ENCODE measurements at places on chromosomes 4 and X. TPM values are rescaled to one million over a fixed set of nuclear protein-coding genes. Genes with fewer than 3 reads are reported as not detected.
A peak's percentile ranks its signal among the peaks of the same experiment; 100 is the strongest.

- no peak for DNase-seq
Observed at GRCh38 chrX:85569096-85569495, 189.6 kb upstream of the POF1B start.

AFM gene
- total RNA-seq: not detected

FATE1 gene
- not detected for total RNA-seq

GRCh38 chr4:139710073-139710472, 44.5 kb downstream of the MGST2 start:
- DNase-seq: no peak

- no peak for DNase-seq
Observed at GRCh38 chr4:118834070-118834469, 1.9 kb downstream of the SEC24D start.

DNA sequence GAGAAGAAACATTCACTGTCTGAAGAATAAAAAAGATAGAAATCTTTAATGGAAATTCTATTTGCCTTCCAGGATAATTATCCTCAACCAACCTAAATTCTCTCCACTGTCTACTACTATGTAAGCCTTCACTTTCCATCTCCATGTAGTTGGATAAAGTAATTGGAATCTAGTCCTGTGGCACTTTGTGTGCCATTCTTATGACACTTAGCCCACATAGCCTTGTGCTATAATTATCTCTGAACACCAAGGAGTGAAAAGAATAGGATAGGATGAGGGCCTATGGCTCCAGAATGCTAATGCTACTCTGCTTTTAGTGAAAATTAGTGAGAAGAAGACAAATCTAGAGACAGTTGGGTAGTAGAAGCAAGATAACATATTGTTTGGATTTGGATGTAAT, 20.2 kb downstream of the PRSS48 start:
- no peak for DNase-seq

GRCh38 chr4:55820279-55820678, 689 bp downstream of the EXOC1L start:
- DNase-seq: no peak

PABPC5 gene
- not detected for total RNA-seq

- no peak for DNase-seq
Observed at GRCh38 chrX:121163443-121163842, 116.0 kb downstream of the GLUD2 start.

NALF2 gene
- 0.95 TPM for total RNA-seq

AGA gene
- 16.5 TPM for total RNA-seq

GRCh38 chrX:140664939-140665338, 44.6 kb upstream of the LINC00632 start:
- peak; percentile 0 for DNase-seq

ZAR1 gene
- not detected for total RNA-seq

DNA sequence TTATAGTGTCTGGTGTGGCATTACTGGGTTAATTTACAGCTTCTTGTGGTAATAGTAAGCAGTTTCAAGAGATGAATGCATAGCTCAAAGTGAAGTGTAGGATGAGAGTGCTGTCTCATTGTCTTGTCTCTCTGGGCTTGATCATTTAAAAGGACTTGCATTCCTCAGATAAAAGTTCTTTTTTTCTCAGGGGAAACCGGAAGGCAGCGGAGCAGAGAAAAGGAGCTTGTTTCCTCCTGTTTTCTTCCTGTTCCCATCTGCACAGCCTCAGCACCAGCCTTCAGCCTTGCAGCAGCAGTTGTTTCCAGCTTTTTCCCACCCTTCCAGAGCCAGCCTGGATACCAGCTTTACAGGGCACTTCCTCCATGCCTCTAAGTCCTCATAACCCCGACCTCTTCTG, 61.4 kb upstream of the LGI2 start:
- DNase-seq: no peak

DNA sequence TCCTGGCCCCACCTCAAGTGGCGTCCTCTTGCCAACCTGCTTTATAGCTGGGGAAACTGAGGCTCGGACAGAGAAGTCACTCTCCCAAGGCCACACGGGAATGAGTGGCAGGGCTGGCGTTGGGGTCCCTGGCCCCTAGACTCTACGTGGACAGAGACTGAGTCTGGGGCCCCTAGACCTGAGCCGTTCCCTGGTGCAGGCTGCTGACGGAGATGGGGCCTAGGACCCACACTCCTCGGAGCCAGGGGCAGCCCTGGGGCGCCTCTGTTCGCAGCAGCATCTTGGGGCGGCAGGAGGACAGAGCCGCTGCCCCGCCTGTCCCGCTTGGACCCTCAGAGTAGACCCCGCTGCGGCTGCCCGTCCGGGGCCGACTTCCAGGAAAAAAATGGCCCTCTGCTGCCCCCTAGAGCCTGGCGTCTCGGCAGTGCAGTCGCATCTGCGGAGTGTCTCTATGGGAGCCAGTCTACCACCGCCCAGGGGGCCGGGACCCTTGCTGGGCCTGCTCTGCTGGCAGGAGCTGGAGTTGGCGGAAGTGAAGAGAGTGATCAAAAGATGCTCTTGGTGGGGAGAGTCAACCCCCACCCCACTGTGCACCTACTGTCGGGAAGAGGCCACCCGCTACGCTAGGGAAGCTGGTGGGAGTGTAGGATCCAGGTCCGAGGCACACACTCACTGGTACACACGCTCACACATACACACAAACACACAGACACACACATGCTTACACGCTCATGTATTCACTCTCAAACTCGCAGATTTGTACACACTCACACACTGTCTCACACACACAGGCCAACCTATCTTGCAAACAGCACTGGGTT, 220.1 kb downstream of the AFAP1 start:
- no peak for DNase-seq

DNA sequence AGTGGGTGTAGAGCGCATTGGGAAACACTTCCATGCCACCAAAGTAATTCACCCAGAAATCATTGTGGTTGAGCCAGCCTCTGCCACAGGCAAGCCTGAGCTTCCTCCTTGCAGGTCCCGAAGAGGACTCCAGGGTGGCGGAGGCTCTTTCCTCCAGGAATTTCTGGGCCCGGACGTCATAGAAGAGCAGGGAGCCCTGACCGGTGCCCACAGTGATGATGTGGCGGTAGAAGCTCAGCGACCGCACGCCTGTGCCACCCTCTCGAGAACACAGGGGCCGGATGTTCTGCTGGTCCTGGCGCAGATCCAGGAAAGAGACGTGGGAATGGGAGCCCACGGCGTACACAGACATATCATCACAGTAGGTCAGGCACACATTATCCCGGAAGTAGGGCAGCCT, 1.3 kb downstream of the DCAF12L1 start:
- no peak for DNase-seq

GRCh38 chr4:108053251-108053711, 63.6 kb downstream of the HADH start:
- DNase-seq: no peak

DMRTC1B gene
- total RNA-seq: not detected

DNA sequence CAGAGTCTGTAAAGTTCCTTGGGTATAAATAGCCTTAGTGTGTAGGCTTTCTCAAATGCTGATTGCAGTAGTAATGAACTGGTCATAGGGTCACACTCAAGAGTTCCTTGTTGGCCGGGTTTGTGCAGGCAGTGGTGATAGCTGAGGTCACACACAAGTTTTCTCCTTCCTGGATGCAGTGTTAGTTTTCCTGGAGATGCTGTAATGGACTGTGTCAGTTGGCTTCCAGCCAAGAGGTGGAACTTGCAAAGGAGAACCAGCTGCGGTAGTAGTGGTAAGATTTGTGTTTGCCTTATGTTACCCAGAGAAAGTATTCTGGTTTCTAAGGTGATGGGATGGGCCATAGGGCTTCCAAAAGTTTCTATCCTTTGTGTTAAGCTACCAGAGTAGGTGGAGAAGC, 409.8 kb upstream of the FRG1 start:
- no peak for DNase-seq

RIPPLY1 gene
- total RNA-seq: not detected

- DNase-seq: no peak
Observed at GRCh38 chr4:93184053-93184452, 644.5 kb upstream of the ATOH1 start.

DNA sequence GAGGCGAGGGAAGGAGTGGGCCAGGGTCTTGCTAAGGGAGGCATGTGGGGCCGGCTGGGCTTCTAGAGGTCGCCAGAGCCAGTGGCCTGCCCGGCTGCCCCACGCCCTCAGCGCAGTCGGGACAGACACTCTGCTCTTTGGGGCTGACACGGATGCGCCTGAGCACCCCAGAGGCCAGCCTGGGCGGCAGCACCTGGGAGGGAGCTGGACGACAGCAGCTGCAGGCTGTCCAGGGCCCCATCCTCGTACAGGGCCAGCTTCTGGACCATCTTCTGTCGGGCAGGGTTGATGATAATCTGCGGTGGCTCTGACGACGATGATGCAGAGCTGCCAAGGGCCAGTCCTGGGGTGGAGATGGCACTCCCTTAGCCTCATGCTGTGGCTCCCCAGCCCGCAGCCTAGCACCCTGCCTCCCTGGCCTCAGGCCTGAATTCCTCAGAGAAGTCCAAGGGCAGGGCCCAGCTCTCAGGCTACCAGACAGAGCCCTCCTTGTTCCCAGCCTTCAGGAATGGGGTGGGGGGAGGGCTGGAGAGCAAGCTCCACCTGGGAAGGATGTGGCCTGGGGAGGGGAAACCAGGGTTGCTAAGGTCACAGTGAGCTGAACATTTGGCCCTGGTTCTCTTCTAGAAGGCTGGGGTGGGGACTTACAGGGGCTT, 7.2 kb downstream of the IRAK1 start:
- no peak for DNase-seq

GRCh38 chrX:139454743-139455142, 75.8 kb upstream of the F9 start:
- DNase-seq: no peak

GRCh38 chr4:40931238-40931637, 181.5 kb downstream of the NSUN7 start:
- no peak for DNase-seq

CCSER1 gene
- 0.81 TPM for total RNA-seq

GRCh38 chrX:110037178-110037577, 34.3 kb downstream of the TMEM164 start:
- DNase-seq: no peak

SPATA18 gene
- total RNA-seq: 6.8 TPM

GRCh38 chr4:108878806-108879205, 116.0 kb upstream of the ETNPPL start:
- DNase-seq: no peak

- DNase-seq: no peak
Observed at GRCh38 chr4:142582340-142582739, 263.8 kb downstream of the INPP4B start.

GRCh38 chr4:54661686-54662085, 3.9 kb downstream of the KIT start:
- DNase-seq: peak; percentile 80

RAB41 gene
- total RNA-seq: not detected

DNA sequence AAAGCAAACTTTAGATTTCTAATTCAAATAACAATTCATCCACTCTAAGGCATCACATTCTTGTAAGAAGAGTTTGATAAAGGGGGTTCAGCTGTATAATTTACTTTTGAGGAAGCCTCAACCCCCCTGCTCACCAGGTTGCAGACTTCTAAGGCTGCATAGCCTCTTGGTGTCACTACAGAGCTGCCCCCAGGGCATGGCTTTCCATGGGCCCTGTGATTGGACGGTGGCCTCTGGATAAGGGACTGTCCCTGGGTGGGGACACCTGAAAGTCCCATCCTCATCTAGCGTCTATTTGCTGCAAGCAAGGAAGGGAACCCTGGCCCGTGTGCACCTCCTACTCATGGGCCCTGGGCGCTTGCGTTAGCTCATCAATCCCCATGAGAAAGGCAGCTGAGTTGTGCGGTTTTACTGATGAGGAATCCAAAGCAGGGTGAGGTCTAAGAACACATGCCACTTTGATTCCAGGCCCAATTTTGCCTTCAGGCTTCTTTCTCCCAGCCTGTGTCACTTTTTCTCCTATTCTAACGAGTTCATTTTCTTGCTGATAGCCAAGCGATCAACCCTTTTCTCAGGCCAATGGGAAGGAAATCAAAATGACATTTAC, 51.8 kb downstream of the SCML1 start:
- DNase-seq: no peak
